Hypothalamus (tissue), 51 donors: ENCODE measurements at places on chromosomes 5 and 9.
A peak's percentile ranks its signal among the peaks of the same experiment; 100 is the strongest.

DNA sequence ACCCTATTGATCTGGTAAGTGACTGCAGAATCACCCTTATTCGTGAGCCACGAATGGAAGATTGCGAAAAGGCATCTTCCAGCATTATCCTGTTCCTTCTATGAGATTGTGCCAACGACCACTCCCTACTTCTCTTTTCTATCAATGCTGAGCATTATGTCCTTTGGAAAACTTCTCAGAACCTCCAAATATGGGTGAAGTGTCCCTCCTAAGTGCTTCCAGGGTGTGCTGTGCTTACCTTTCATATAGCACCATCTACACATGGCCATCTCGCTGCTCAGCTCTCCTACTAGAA lies 14.7 kb upstream of the LCP2 start:
- DNase-seq: no peak

DNA sequence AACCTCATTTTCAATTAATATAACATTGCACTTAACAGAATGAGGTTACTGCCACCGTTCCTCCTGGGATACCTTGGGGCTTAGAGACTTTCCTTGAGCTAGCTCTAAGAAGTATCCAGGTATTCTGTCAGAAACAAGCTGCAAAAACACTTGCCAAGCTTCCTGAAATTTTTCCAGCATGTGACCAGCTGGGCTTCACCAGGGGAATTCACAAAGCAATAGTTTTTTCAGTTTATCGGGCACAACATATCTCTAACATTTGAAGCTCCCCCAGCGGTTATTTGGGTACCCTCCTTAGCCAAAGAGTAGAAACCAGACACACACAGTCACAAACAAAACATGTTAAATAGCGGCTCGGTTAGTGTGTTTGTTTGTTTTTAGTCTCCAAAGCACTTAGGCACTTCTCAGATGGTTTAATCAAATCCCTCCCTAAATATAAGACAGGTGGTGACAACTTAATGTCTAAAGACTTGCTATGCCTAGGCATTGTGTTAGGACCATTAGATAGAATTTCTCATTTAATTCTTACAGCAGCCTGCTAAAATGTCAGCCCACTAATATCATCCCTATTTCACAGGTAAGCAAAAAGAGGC lies 278.2 kb downstream of the GLIS3 start:
- no peak for DNase-seq

GRCh38 chr5:170791325-170791954 lies 7.9 kb downstream of the GABRP start:
- no peak for DNase-seq

DNA sequence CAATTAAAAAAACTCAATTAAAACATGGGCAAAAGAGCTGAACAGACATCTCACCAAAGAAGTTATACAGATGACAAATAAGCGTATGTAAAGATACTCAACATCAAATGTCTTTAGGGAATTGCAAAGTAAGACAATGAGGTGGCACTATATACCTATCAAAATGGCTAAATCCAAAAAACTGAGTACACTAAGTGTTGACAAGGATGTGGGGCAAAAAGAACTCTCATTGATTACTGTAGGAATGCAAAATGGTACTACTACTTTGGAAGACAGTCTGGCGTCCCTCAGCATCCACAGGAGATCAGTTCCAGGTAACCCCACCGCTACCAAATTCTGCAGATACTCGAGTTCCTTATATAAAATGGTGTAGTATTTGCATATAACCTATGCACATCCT lies 198.1 kb downstream of the DAB2IP start:
- no peak for DNase-seq

- DNase-seq: no peak
These were observed 659.2 kb downstream of the MTRR start for GRCh38 chr5:8528106-8528505.

DNA sequence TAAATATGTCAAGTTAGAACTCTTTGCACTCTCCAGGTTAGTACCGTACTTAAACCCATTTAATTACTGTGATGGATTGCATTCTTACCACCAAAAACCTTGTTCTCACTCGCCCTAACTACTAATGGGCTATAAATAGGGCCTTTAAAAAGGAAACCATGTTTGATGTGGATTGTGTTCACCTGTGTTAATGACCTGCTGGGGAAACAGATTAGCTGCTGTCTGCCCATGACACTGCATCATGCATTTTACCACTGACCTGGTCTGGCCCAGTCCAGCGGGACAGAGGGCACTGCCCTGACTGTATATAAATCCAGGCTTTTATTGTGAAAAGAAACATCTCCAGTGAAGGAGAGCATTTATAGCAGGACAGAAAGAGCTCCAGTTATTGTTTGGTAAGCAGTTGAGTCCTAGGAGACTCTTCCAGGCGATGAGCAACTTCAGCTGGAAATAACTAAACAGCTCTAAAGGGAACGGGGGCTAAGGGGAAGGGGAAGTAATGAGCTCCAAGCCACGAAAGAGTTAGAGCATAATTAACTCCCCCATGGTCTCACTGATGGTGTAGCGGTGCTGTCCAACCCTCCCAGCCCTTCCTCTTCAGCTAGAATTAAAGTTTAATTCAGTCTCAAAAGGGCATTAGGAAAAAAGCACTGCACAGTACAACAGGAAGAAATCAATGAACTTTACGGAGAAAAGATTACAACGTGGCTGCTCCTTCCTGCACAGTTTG lies 303.1 kb downstream of the ENC1 start:
- DNase-seq: no peak

DNA sequence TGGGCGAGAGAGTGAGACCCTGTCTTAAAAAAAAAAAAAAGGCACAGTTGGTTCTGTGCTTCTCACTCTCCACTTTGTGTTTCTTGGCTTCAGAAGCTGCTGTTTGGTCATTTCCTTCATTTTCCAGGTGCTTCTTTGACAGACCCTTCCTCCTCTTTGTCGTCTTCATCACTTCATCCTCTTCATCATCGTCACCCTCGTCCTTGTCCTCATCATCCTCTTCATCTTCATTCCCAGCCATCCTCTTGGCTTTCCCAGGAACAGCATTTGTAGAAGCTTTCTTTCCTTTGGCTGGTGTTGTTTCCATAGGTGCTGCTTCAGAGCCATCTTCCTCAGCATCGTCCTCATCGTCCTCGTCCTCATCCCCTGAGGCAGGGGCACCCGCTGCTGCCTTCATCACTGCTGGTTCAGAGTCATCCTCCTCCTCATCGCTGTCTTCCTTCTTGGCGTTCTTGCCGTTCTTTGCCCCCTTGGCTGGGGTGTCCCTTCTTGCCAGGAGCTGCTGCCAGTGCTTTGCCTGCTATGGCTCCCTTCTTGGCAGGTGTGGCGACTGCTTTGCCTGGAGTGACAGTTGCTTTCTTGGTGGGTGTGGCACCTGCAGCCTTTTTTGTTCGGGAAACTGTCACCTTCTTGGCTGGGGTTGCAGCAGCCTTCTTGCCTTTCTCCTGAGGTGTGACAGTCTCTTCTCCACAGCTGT lies 7.1 kb downstream of the RABL6 start:
- DNase-seq: no peak

DNA sequence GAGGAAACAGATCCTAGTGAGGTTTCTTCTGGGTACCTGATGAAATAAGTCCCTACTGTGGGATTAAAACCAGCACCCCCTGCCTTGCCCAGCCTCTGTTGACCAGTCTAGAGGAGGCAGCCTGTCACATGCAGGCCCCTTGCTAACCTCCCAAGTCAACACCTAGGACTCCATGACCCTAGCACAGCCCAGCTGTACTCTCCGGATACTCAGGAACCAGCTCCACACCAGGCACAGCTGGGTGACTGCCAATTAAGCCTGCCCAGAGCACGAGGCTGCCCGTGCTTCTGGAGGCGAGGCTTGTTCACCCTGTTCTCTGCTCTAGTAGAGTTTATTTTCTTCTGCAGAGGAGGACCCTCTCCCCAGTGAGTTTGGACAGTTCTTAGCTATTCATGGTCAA lies 92.5 kb downstream of the SNX24 start:
- no peak for DNase-seq

GRCh38 chr5:83331842-83332241 lies 139.7 kb upstream of the VCAN start:
- DNase-seq: no peak

- DNase-seq: no peak
These were observed 10.4 kb upstream of the CXCL14 start for GRCh38 chr5:135589152-135589551.

DNA sequence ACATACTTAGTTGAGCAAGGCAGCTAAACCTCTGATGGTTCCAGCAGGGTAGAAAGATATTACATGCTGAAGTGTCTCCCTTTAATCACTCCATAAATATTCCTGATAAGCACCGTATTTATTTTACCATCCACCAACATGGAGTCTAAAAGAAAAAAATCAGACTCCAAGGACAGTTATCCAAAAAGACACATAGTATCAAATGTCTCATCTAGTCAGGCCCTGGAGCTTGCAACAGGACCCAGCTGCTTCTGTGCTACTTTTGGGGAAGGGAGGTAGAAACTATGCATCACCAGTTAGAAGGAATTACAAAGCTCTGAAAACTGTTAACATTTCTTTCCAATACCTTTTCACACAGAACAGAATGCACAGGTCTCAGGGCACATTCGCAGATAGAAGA lies 88.1 kb downstream of the S1PR3 start:
- no peak for DNase-seq

GRCh38 chr5:73534011-73534644 lies 31.3 kb downstream of the ANKRA2 start:
- DNase-seq: no peak

DNA sequence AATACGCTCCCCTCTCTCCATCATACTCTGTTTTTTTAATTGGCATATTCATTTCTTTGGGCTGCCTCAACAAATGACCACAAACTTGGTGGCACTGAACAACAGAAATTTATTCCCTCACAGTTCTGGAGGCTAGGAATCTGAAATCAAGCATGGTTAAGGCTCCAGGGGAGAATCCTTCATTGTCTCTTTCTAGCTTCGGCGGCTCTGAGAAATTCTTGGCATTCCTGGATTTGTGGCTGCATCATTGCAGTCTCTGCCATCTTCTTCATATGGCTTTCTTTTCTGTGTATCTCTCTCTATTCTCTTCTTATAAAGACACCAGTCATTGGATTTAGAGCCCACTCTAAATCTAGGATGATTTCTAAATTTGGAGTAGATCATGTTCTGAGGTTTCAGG lies 10.9 kb upstream of the SLC24A2 start:
- DNase-seq: no peak

- DNase-seq: no peak
These were observed 14.9 kb upstream of the FCN1 start for GRCh38 chr9:134932606-134933005.

DNA sequence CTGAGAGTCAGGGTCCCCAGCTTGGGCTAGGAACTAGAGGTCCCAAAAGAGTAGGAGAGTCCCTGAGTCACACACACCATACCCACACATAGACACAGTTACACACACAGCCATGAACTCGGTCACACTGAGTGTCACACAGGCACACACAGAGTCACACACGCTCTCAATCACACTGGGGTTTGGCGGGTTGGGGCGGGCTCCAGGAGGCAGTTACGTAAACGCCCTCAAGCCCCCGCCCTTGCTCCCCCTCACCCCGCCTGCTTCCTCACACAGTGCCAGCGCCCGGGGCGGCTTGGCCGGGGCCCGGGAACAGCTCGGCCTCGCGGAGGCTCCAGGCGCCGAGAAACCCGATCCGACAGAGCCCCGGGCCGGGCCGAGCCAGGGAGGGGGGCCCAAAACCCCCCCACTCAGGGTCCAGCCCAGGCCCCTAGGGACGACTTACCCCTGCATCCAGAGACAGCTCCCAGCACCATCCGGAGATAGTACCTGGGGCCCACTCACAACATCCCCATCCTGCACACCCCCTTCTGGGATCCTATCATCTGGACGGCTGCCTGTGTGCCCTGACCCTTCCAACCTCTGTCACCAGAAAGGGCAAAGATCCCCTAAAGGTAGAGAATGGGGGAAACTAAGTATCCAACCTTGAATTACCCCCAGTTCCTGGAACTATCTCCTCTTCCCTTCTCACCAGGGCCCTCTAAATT lies 3.5 kb upstream of the CNTFR start:
- DNase-seq: peak; percentile 69

DNA sequence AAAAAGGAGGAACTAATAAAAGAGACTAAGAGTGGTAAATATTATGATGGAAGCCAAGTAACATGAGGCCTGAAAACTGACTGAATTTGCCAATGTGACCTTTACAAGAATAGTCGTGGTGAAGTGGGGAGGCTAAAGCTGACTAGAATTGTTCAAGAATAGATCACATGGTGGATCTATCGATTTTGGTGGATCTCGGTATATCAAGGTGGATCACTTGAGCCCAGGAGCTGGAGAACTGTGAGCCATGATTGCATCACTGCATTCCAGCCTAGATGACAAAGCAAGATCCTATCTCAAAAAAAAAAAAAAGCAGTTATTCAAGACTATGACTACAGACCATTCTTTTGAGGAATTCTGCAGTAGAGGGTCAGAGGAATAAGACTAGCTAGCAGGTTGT lies 15.1 kb downstream of the ERMP1 start:
- no peak for DNase-seq

- DNase-seq: no peak
These were observed 56.0 kb upstream of the MOCS2 start for GRCh38 chr5:53165431-53166182.

GRCh38 chr5:106766916-106767315 lies 903.8 kb downstream of the EFNA5 start:
- DNase-seq: no peak

DNA sequence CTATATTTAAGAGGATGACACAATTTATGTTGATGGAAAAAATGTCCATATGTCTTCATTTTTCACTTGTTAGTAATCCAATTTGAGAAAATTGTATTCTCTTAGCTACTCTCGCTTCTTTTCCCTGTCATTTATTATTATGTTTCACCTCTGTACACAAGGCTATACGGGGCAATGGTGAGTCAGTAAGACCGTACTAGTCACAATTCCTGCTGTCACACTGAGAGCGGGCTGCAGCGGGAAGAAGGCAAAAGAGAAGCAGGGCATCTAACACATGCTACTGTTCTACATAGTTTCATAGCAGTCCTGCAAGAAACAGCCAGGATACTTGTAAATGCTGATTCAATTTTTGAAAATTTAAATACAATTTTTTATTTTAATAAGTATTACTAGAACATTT lies 23.3 kb upstream of the PRDM9 start:
- no peak for DNase-seq

- DNase-seq: no peak
These were observed 36.9 kb upstream of the TTC1 start for GRCh38 chr5:159971931-159972461.

DNA sequence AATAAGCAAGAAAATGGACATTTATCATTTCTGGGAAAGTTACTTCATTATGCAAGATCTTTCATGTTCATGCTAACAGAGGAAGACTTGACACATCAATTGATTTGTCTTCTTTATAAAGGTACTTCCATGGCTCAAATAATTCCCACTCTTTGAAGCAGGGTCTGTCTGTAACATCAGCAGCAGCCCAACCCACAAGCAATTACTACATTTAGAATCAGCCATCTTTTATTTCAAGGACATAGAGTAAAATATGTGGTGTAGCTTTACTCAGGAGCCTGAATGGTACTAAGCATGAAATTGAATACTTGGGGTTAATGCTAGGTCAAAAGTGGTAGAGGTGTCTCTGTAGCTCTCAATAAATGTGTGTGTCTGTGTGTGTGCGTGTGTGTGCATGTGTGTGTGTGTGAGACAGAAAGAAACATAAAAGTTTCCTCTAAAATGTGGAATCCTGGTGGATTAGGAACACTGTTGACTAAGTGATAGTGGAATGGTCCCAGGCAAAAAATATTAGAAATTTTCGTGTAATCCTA lies 581.1 kb downstream of the CAAP1 start:
- DNase-seq: no peak

- DNase-seq: no peak
These were observed 395.3 kb downstream of the TUSC1 start for GRCh38 chr9:25282946-25283345.
